Inflammatory macrophage (primary cell): ENCODE measurements at places on chromosomes 3 and 15.

DNA sequence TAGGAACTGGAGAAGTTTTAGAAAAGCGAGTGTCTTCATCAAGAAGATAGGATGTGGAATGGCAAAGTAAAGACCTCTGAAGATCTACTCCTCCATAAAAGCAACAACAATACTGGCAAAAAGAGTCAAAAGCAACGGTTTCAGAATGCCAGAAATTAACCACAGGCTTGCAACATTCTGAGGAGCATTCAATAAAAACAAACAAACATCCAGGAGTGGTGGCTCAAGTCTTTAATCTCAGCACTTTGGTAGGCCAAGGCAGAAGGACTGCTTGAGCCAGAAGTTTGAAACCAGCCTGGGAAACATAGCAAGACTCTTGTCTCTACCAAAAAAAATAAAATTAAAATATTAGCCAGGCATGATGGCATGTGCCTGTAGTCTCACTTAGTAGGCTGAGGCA is 143.2 kb upstream of the HACD2 start:
- no peak for DNase-seq

DNA sequence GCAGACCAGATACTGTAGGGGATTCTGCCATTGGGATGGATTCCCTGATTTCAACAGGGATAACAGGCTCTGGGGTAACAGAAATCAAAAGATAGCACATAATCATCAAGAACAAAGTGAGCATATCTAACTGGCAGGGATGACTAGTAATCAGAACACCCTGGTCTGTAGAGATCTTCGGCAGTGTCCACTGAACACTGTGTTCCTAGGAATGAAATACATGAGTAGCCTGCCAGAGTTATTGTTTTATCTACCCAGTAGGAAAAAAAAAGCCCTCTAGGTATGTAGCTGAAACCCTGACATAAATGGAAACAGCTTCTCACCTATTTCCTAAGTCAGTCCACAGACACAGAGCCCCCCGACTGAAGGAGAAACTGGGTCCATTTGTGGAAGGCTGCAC is 340.3 kb upstream of the ZNF385D start:
- DNase-seq, result no peak

- no peak for DNase-seq
Measured at GRCh38 chr3:138369151-138369900, 20.9 kb downstream of the MRAS start.

GRCh38 chr15:81882504-81882903 is 163.3 kb downstream of the MEX3B start:
- DNase-seq, result no peak

DNA sequence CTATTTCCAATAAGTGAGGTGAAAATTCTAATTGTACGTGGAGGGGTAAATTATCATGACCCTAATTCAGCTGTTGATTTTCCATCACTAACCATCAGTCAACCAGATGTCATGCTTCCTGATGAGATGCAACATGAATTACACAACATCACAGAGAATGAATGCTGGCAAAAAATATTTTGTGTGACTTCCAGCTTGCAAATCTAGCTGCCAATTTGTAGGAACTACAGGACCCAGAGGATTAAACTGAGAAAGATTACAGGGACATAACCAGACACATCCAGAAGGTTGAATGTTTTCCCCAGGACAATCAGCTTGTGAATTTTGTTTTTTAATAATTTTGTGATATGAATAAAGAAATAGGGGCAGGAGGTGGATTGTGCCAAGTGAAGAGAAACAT is 349.0 kb upstream of the ATP10A start:
- DNase-seq, result no peak

DNA sequence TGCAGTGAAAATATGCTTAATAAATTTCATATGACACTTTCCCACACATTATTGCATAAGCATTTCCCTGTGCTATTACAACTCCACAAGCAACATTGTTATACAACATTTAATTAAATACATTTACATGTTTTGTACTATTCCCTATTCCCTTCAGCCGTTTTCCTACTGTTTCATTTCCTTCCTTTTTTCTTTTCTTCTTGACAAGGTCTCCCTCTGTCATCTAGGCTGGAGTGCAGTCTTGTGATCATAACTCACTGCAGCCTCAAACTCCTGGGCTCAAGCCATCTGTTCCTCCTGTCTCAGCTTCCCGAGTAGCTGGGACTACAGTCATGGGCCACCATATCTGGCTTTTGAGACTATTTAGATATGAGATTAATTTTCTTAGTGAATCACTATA is 254.7 kb downstream of the NFKBIZ start:
- peak; percentile 74 for DNase-seq

GRCh38 chr3:21330293-21330692 is 420.7 kb downstream of the ZNF385D start:
- DNase-seq, result no peak

- DNase-seq, result peak; percentile 51
Measured at GRCh38 chr3:138935863-138936740, 10.8 kb downstream of the FOXL2 start.

DNA sequence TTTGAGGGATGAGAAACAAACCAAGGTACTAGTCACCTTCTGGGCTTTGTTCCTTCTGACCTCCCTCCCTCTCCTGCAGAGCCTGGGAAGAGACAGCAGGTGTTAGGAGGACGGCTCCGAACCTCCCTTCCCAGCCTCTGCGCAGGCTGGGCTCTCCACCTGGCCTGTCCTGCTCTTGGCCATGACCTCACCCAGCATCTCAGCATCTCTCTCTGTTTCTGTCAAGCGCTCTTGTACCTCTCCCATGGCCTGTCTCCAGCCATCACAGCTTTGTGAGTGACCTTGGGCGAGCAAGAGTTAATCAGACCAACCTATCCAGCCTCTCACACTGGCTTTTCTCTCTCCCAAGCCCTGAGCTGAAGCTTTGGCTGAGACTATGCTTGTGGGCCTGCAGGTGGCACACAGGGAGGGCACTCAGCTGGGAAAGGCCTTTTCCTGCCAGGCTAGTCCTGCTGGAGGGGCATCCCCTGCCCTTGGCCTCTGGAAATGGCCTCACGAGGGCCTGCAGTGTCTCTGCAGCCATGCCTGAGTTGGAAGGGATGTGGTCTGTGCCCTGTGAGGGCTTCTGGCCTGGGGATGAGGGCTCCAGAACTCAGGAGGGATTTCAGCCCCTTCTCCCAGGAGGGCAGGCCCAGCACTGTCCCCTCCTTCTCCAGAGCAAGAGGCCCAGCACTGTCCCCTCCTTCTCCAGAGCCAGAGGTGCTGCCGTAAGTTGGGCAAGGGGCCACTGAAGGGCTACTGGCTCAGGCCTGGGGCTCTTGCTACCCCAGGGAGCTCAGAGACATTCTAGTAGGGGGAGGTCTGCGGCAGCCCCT is 2.1 kb downstream of the CHST13 start:
- no peak for DNase-seq

GRCh38 chr3:147089286-147089685 is 317.1 kb downstream of the ZIC4 start:
- no peak for DNase-seq

- DNase-seq, result no peak
Measured at GRCh38 chr3:144119633-144120032, 148.0 kb downstream of the DIPK2A start.

DNA sequence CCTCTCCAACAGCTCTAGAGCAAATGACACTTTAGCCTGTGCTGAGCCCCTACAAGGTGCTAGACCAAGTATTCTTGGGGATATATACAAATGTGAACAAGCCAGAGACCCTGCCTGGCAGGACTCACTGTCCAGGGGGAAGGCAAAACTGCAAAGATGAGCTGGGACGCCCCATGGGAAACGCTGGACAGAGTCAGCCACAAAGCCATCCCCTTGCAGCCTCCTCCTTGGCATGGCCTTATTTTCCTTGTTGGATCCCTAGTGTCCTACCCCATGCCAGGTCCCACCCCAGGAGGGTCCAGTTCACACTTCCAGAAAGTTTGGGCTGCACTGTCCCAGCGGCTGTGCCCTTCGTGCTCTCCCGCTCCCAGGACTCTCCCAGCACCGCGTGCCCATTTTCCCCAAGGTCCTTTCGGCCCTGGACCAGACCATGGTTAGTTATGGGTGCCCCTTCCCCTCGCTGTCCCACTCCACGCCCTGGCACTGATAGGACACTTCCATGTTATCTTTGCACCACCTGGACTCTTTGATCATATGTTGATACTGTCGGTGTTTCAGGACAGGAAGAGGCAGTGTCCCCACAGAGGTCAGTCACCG is 5.8 kb upstream of the NRROS start:
- DNase-seq, result no peak

GRCh38 chr15:37125143-37125542 is 24.8 kb upstream of the MEIS2 start:
- no peak for DNase-seq

GRCh38 chr3:186880406-186880805 is 37.9 kb downstream of the ADIPOQ start:
- no peak for DNase-seq

DNA sequence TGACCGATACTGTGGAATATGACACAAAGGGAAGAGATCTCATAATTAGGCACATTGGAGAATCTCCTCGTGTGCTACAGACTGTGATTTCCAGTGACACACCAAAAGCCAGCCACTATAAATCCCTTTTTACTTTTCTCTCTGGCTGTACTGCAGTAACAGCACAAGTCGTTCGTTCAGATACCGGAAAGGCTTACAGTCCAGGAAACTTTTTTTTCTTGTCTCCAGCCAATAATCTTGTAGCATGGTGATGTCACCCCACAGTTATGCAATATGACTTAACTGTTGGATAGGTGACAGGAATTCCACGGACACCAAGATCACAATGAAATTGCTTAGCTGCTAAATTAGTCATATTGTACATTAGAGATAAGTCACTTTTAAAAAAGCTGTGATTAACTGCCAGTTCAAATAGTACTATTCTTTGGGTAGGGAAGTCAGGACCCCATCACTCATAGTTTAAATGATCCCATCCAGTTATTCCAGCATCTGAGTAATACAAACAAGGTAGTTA is 36.3 kb upstream of the TSC22D2 start:
- DNase-seq, result no peak

DNA sequence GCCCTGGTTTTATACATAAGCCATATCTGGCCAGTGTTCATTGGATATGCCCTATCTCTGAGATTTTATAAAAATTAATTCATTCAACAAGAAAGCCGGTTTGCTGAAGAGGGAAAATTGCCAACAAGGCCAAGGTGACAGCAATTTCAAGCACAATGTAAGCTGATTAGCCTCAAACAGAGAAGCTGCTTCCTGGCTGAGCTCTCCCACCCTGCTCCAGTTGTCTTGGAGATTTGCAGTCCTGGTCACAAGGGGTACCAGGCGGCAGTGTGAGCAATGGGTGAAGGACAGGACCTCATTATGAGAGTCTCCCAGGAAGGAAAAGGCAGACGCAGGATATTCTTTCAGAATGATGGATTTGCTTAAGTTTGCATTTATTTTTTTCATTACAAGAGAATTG is 5.4 kb upstream of the THSD4 start:
- DNase-seq, result no peak

DNA sequence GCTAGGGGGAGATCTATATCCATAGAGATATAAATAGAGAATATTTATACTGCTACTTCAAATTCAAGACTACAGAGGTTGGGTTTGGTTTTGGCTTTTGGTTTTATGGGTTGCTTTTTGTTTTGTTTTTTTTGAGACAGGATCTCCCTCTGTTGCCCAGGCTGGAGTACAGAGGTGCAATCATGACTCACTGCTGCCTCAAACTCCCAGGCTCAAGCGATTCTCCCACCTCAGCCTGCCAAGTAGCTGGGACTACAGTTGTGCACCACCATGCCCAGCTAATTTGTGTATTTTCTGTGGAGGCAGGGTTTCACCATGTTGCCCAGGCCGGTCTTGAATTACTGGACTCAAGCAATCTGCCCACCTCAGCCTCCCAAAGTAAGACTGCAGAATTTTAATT is 3.9 kb upstream of the UBL7 start:
- no peak for DNase-seq

GRCh38 chr3:159855599-159856346 is 132.9 kb upstream of the IL12A start:
- no peak for DNase-seq

GRCh38 chr3:160449636-160450598 is at the start of gene TRIM59:
Gene TRIM59, minus strand, starts transcription at chr3:160449786. Its CDS starts 10,603 bp downstream, at chr3:160439183.
- peak; percentile 95 for DNase-seq

DNA sequence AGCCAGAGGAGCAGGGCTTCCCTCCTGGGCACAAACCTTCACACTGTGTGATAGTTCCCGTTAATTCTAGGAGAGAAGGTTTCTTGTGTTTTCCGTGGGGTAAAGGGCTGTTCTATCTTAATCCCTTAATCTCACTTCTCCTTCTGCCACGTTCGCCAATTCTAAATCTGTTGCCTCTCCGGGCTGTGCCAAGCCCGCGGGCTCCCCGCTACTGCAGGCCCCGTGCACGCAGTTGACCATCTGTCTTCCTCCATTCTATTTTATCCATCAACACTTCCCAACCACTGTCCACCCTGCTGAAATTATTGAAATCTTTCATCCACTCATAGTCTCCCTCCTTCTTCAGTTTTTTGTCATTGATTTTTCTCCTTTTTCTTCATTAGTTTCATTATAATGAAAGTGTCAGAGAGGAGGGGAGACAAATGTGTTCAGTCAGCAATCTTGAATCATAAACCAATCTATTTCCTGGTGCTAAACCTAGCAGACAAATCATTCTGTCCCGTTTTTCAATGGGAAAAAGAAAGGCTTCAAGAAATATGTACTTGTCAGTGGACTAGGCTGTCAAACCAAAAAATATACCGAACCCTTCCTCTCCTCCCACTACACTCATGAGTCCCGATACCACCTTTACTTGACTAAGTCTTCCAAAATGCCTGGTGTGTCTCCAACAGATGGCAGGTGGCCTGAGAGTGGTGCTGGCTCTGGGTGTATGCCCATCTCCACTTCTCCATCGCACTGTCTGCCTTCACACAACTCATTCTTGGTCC is 39.6 kb downstream of the SLCO2A1 start:
- DNase-seq, result no peak

DNA sequence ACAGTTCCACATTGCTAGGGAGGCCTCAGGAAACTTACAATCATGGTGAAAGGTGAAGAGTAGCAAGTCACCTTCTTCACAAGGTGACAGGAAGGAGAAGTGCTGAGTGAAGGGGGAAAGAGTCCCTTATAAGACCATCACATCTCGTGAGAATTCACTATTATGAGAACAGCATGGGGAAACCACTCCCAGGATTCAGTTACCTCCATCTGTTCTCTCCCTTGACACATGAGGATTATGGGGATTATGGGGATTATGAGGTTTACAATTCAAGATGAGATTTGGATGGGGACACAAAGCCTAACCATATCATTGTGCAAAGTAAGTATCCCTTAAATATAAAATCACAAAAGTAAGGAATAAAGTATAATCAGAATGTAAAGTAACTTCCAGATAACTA is 375.9 kb upstream of the NAALADL2 start:
- DNase-seq, result no peak

GRCh38 chr3:30632065-30632464 is 25.7 kb downstream of the TGFBR2 start:
- no peak for DNase-seq

DNA sequence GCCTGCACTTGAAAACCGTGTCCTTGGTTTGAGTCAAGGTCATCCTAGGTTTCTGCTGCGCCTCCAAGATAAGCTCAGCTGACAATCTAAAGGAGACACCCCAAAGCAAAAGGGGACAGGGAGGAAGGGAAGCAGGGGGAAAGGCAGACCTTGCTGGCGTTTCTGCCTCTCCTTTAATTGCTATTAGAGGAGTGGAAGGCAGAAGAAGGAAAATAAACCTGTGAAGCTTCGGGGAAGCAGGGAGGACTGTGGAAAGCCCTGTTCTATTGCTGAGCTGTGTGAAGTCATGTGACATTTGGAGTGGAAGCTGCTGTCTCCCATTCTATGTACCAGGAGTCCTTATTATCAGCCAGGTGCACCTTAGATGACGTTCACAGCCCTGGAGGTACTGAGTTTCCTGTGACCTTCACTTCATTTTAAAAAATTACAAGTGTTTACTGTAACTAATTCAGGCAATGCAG is 21.5 kb upstream of the CHD2 start:
- no peak for DNase-seq
